ENCODE measurements at places on chromosomes 7 and 10.

DNA sequence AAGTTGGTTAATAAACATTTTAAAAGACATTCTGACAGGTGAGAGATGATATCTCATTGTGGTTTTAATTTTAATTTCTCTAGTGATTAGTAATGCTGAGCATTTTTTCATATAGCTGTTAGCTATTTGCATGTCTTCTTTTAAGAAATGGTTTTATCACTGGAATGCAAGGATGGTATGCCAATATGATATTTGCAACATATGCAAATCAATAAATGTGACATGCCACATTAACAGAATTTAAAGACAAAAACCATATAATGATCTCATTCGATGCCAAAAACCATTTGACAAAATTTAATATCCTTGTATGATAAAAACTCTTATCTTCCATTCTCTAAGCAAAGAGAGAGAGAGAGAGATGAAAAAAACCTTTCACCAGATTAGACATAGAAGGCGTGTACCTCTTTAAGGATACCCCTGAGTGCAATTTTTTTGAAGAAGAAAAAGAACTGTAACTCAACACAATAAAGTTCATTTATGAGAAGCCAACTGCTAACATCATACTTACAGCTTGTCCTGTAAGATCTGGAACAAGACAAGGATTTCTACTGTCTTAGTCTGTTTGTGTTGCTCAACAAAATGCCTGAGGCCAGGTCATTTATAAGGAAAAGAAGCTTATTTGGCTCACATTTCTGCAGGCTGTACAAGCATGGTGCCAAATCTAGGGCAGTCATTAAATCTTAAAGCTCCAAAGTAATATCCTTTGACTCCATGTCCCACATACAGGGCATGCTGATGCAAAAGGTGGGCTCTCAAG, 39.7 kb upstream of the ZMYND11 start:
- DNase-seq, result no peak

DNA sequence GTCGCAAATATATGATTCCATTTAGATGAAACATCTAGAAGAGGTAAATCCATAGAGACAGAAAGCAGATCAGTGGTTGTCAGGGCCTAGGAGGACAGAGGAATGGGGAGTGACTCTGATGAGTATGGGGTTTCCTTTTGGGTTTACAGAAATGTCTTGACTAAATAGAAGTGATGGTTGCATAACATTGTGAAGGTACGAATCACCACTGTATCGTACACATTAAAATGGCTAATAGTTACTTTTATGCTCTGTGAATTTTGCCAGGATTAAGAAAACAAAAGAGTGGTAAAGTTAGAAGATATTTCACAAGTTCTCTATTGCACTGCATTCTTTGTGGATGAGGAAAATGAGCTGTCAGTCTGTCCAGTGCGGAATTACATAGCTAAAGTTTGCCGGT, 407.4 kb downstream of the KCNMA1 start:
- no peak for DNase-seq

DNA sequence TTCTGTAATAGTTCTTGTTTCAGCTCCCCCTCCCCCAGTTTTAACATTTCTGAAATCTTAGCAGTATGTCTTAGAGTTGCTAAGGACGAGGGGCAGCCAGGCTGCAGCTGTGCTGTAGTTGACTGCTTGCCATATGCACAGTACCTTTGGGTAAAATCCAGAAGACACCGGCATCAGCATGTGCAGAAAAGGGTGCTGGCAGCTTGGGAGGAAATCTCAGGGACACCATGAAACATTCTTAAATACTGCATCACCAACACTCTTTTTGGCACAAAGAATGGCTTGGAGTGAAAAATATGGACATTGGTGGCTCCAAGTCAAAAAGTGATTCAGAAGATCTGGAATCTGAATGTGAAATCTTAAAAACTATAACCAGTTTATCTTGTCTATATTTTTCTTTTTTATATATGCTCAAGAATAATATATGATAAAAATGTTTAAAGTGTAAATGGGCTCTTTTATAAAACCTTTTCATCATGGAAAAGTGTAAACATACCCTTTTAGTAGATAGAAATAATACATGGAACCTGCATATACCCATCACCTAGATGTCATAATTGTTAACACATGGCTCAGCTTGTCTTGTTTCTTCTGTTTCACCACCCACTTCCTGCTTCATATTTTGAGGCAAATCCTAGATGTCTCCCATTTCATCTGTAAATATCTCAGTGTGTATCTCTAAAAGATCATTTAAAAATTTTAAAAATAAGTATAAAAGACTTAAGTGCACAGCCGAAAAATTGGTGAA, 34.4 kb upstream of the ARMS2 start:
- DNase-seq, result no peak

- DNase-seq, result no peak
These were observed 3.5 kb downstream of the SP8 start for GRCh38 chr7:20783125-20783699.

DNA sequence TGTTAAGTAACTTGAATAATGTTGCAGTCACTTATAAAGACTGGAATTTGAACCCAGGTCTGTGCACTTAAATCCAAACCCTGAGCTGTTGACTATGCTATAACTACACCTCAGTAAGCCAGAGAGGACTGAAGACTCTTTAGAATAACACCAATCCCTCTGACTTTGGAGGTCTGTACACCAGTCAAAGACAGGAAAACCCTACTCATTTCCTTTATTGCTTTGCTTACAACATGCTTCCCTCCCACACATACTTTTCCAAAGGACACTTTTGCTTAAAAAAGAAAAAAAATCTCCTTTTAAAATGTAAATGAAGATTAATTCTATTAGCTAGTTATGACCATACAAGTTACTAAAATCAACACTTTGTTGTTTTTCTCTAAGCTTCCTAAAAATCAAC, 184.7 kb upstream of the KCTD7 start:
- DNase-seq, result no peak

DNA sequence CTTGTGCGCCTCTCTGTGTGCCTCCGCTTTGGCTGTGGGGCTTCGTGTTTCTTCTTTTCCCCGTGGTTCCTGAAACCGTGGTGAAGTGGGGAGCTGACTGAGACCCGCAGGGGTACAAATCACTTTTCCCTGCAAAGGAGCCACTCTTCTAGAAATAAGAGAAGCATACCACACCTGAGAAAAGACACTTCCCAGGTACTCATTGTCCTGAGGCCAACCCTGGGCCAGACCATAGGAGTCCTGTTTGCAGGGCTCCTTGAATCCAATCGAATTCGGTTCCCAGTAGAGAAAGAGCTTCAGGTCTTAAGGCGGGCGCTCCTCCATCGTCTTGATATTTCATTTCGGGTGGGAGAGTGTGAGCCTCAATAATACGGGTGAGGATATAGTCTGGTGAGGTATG, 32.4 kb upstream of the ZNF273 start:
- no peak for DNase-seq

GRCh38 chr10:23980094-23980493, 228.8 kb upstream of the KIAA1217 start:
- DNase-seq, result no peak

Measured in common myeloid progenitor, CD34-positive (primary cell).